ENCODE measurements at places on chromosomes 12 and 14.

GRCh38 chr12:82970614-82971013 lies 283.9 kb downstream of the TMTC2 start:
- DNase-seq = no peak

DNA sequence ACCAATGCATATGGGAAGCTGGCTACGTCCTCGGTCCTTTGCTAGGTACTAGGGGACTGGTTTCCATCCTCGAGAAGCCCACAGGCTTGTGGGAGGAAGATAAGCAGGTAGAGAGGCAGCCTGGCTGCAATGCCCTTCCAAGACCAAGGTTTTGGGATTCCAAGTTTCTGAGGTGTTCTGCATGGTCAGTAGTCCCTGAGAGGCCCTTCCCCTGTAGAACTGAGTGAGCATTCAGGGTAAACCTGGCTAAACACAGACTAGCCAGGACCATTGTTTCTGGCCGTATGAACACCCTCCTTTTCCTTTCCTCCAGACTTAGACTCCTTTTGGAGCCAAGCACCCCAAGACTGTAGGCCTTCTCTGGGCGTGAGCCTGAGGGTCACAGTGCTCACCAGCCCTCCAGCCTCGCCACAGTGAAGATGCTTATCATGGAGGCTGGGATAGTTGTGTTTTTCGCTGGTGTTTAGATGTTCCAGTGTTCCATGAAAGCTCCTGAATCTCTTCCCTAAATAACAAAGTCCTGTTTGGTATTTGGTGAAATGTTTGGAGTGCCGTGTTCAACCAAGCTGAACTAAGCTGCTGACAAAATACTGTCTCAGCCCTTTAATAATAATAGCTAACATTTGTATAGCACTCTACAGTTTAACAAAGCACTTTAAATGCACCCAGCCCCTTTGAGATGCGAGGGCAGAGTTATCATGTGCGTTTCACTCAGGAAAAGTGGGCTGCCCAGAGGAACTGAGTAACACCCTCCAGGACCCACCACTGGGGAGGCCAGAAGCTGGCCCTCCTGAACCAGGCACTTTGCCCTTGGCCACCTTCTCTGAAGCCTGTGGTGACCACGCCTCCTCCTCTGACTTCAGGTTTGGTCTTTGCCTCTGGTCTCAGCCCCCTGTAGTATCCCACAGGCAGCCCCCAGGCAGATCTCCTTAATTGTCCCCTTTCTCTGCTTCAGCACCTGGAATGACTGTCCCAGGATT lies 284.5 kb downstream of the CACNA1C start:
- DNase-seq = no peak

GRCh38 chr12:128820723-128821432 lies 2.9 kb downstream of the SLC15A4 start:
- DNase-seq = no peak

DNA sequence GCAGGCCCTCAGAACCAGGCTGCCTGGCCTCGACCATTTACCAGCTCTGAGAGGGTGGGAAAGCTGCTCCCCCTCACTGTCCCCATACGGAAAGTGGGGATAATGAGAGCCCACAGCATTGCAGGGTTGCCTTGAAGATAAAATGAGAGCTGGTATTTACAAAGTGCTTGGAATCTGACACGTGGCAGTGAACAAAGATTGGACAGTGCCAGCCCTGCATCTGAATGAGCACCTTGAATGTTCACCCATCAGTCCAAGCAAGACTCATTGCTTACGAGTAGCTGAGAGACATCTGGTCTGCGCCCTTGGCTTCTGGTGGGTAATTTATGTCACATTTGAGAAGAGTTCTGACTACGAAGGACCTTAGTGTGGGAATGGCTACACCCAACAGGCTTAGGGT lies 67.5 kb downstream of the CLMN start:
- DNase-seq = no peak

DNA sequence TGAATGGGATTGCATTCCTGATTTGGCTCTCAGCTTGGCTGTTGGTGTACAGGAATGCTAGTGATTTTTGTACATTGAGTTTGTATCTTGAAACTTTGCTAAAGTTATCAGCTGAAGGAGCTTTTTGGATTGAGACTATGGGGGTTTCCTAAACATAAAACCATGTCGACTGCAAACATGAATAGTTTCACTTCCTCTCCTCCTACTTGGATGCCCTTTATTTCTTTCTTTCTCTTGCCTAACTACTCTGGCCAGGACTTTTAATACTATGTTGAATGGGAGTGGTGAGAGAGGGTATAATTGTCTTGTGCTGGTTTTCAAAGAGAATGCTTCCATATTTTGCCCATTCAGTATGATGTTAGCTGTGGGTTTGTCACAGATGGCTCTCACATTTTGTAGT lies 141.5 kb downstream of the CEP83 start:
- DNase-seq = no peak

GRCh38 chr14:36214476-36215216 lies 38.1 kb upstream of the PTCSC3 start:
- no peak for DNase-seq

DNA sequence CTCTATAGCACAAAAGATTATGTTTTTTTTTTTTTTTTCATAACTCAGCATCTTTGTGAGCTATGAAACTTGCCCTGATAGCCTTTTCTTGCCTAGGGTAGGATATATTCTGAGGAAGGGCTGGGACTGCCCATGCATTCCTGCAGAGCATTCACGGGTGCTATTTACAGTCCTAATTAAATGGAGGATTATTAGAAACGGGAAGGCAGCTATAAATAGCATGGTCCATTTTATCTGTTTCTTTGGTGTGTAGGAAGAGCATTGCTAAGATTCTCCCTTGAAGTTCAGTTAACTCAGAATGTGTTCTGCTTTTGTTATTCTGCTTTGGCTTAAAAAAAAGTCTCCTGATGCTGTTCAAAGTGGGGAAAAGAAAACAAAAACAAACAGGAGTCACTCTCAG lies 630.9 kb downstream of the DIO2 start:
- DNase-seq = no peak

GRCh38 chr14:50061664-50062437 lies 54.5 kb downstream of the VCPKMT start:
- no peak for DNase-seq

- DNase-seq = no peak
Observed at GRCh38 chr14:76772300-76773187, 11.3 kb downstream of the VASH1 start.

- DNase-seq = no peak
Observed at GRCh38 chr12:64335886-64336466, 54.6 kb downstream of the C12orf56 start.

- DNase-seq = no peak
Observed at GRCh38 chr12:100528471-100529127, 44.9 kb upstream of the GAS2L3 start.

DNA sequence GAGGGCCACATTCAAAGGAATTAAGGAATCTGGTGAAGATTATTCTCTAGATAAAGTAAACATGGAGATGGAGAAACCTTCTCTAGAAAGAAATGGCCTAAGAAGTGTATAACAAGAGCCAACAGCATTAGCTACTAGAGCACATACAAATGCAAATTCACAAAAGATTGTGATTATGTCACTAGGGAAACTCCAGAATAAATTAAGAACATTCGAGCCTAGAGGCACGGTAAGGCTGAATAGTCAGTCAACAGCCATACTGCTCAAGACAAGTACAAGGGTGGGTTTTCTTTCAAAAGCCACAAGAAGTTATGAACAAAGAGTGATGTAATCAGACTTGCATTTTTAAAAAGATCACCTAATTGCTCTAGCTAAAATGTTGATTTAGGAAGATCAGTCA lies 25.4 kb downstream of the PPP4R3A start:
- no peak for DNase-seq
